ENCODE measurements at places on chromosomes 4 and X.

DNA sequence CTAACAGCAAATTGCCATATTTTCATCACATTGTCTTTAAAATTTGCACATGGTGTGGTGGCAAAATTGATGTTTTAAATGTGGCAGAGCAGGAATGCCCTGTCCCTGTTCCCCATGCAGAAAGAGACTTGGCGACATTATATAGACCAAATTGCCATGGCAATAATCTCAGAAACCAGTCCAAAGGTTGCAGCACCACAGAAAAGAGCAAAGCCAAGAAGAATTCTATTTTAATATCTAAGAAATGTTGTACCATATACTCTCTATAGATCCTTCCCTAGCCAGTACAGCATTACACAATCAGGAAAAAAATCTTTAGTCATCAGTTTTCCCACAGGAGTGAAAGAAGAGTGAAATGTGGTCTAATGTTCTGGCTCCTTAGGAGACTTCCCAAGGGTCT, 80.0 kb downstream of the UGT2B28 start:
- DNase-seq: no peak

DNA sequence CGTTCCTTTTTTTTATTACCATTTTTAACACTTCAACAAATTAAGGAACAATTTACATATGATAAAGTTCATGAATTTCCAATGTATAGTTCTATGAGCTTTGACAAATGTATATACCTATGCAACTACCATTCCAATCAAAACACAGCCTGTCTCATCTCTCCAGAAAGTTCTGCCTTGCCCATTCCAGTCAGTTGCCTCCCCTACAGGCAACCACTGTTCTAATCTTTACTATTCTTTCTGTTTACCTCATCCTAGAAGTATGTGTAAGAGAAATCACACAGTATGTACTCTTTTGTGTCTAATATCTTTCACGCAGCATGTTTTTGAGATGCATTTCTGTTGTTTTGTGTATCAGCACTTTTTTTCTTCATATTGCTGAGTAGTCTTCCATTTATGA, 224.9 kb downstream of the KIT start:
- DNase-seq: no peak

DNA sequence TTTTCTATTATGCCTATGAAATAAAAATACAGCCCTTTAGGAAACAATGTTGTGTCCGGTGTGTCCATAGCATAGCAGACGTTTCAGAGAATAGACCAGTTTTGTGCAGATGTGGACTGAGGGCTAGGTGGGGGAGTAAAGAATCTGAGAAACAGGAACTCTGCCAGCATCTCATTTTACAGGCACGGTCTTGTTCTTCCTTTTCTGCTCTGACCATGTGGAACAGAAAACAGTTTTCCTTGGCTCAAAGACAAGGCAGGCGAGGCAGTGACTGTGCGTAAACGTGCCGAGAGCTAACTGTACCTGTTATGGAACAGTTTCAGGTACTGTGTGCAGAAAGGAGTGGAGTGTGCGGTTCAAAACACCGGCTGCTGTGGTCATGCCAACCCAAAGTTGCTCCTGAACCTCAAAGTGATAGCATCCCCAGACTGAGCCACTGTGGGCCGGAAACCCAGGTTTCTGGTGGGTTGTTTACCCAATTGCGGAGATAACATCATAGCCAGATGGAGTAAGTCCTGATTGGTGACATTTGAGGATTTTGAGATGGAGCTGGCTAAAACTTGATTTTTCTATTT, 20.2 kb downstream of the CNGA2 start:
- no peak for DNase-seq

DNA sequence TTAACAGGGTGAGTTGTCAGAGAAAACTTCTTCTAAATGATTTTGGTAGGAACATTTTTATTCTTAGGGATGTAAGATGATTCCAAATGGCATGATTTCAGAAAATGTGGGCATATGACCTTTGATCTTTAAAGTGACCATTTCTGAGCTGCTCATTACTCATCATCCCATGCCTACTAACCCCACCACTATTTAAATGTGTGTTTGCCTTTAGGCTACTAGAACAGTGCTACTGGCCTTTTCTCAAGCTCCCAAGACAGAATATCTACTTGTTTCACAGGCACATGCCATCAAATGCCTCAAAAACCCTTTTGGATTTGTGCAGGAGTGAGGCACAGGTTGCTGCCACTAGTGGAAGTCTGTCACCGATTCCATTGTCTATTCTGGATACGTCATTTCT, 428.2 kb downstream of the ADAM29 start:
- DNase-seq: no peak

GRCh38 chr4:67030636-67031035, 514.7 kb downstream of the CENPC start:
- no peak for DNase-seq

DNA sequence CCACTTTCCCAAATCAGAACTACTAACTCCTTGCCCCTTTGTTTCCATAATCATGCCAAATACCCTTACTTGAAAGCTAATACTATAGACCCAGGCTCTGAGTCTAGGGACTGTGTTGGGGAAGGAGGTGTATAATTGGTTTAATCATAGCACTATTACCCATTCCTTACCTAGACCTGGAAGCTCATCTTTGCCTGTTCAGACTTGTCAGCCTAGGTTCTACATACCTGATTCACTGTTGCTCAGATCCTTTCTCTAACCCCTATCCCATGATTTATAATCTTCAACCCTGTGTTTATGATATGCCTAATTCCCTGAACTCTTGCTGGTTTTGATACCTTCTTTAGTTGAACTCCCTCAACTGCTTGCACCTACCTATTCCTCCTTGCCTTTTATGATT, 123.1 kb upstream of the GRIA3 start:
- no peak for DNase-seq

DNA sequence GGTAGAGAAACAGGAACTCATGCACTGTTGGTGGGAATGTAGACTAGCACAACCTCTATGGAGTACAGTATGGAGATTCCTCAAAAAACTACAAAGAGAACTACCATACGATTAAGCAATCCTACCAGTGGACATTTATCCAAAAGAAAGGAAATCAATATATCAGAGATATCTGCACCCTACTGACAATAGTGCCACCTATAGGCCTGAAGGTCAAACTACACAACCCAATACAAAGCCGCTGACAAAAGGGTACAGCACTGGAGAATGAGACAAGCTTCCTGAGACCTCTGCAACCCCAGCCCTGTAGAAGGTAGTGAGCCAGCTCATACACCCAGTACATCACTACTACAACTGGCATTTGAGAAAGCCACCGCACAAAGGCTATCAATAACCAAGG, 67.1 kb downstream of the CBR4 start:
- no peak for DNase-seq

GRCh38 chrX:24069877-24070276, 15.1 kb downstream of the EIF2S3 start:
- no peak for DNase-seq

GRCh38 chr4:165380805-165381204, 2.0 kb downstream of the CPE start:
- no peak for DNase-seq

- no peak for DNase-seq
These were observed 37.6 kb upstream of the SHISA3 start for GRCh38 chr4:42359711-42360110.

GRCh38 chr4:82510216-82510615, 51.6 kb downstream of the TMEM150C start:
- no peak for DNase-seq

- DNase-seq: no peak
These were observed 22.4 kb upstream of the UGT2B4 start for GRCh38 chr4:69518102-69518501.

DNA sequence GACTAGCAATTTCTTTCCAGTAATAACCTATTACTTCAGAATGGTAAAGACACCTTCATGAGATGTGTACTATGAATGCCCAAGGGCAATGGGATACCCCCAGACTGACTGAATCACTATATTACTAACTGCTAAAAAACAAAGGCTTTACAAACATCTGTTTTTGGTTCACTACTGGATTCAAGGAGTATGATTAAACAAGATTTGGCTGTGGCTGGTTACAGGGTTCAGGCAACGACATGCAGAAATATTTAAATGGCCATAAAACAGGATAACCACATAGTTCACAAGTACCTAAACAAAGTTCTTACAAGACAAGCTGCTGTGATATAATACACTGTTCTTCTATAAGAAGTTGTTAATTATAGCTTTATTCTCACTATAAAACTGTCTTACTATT, 128.2 kb downstream of the FRYL start:
- DNase-seq: no peak

GRCh38 chrX:13760426-13760825, 25.9 kb downstream of the OFD1 start:
- no peak for DNase-seq

DNA sequence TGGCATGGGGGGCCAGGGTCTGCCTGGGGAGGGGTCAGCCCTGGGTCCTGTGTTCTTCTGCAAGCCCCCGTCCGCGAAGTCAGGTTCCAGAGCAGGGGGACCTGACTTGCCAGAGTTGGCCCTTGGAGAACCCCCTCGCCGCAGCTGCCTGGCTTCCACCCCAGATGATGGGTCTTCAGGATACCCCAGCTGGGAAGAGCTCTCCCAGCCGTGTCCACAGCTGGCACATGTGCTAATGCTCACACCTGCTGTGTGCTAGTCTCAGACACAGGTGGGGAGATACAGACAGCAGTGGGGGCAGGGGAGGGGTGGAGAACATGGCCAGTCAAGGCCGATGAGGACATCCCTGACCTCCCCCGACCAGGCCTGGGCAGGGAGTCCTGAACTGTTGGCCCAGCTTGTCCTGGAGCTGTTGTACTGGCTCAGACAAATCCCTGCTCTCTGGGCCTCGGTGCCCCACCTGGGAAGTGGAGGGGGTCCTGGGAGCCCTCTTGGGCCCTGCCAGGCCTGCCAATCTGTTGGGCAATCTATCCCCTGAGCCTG, 3.5 kb downstream of the ADRA2C start:
- no peak for DNase-seq

- DNase-seq: no peak
These were observed 12.3 kb upstream of the CLTRN start for GRCh38 chrX:15676886-15677285.

GRCh38 chr4:5941601-5942000, 48.7 kb upstream of the CRMP1 start:
- no peak for DNase-seq

DNA sequence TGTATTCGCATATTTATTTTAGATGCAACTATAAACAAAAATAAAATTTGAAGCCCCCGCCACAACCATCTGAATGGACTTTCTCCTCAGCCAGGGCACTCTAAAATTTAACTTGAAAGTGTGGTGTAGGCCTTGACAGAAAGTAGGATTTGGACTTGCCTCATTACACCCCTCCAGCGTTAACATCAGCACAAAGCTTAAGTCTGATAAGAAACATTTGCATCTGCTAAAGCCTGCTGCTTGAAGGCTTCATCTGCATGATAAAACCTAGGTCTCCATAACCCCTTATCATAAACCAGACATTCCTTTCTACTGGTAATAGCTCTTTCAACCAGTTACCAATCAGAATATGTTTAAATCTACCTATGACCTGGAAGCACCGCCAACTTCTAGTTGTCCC, 1046.5 kb downstream of the FAT4 start:
- DNase-seq: no peak

- DNase-seq: no peak
These were observed 450.3 kb downstream of the RAPGEF2 start for GRCh38 chr4:159552979-159553768.

DNA sequence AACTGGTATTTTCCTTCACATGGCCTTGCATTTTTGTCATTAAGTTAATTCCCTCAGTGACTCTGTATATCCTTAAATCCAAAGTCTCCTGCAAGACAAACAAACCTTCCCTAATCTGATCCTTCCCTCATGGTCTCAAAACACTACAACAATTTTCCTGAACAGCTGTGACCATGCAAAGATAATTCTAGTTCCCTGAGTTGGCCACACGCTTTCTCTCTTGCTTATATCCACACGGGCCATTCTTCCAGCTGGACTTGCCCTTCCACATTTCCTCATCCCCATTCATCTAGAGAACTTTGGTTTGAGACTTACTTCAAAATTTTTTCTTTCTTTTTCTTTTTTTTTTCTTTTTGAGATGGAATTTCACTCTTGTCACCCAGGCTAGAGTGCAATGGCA, 1590.7 kb downstream of the STIM2 start:
- DNase-seq: no peak

DNA sequence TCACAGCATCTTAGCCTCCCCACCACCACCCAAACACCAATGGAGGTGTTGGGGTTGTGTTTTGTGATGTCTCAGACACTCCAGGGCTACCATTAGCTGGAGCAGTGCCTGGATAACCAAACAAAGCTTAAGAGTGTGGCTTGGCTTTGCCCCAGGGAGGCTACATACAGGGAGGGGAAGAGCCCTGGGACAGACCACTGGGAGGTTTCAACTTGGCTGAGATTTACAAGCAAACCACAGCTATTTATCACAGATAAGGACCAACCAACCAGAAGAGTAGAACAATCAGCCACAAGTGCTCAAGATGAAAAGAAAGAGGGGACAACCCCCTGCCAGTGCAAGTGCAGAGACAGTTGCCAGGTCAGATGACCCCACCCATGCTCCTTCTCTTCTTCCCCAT, 24.1 kb downstream of the SOX3 start:
- no peak for DNase-seq

- DNase-seq: no peak
These were observed 23.9 kb downstream of the DCUN1D4 start for GRCh38 chr4:51866835-51867234.

DNA sequence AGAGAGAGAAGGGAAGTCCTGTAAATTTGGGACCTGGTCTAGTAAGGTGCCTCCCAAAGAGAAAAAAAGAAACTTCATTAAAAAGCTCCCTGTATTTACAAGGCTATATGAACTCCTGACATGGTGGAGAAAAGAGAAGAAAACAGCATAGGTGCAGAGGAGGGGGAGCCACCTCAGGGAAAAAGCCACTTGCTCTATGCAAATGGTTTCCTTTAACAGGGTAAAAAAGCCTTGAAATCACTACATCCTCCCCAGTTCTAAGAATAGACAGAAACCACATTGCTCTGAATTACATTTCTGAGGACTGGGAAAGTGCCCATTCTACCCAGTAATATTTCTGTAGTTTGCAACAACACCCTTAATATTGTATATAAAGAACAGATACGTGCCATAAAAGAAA, 165.5 kb downstream of the KLF8 start:
- DNase-seq: no peak

- no peak for DNase-seq
These were observed 80.7 kb downstream of the FHIP1A start for GRCh38 chr4:151489462-151490203.

DNA sequence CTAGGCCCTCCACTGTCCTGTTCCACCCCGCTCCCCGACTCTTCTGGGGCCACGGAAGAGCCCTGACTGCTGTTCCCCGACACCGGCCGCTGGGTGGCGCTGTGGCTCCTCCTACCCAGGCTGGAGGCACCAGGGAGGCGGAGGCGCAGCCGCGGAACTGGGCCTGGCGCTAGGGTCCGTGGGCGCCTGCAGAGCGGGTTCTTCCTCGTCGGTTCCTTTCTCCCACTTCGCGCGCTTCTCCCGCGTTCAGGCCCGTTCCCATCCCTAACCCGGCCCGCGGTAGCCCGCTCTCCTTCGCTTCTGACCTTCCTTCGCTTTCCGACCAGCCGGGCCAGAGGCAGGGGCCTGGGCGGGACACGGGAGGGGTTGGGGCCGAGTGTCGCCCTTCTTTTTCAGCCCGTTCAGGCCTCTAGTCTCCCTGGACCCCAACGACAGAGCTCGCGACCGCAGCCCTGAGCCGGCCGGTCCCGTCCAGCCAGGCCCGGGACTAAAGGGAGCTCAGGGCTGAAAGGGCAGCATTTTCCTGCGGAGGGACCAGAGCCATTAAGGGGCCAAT, 34.3 kb downstream of the NALF2 start:
- peak; percentile 61 for DNase-seq

Data from stimulated activated CD4-positive, alpha-beta T cell treated with anti-CD3 and anti-CD28 coated beads, Interleukin-15, amount 100 ng/mL, for 1 hour (primary cell).